ENCODE measurements at places on chromosomes 12 and 14.

- no peak for DNase-seq
These were observed 264.0 kb upstream of the PRICKLE1 start for GRCh38 chr12:42853370-42854140.

GRCh38 chr14:36975834-36976233, 196.6 kb downstream of the SLC25A21 start:
- peak; percentile 37 for DNase-seq

- DNase-seq = no peak
These were observed 1.1 kb downstream of the AJUBA start for GRCh38 chr14:22981090-22981875.

- DNase-seq = no peak
These were observed 108.3 kb upstream of the FUT8 start for GRCh38 chr14:65304239-65304638.

DNA sequence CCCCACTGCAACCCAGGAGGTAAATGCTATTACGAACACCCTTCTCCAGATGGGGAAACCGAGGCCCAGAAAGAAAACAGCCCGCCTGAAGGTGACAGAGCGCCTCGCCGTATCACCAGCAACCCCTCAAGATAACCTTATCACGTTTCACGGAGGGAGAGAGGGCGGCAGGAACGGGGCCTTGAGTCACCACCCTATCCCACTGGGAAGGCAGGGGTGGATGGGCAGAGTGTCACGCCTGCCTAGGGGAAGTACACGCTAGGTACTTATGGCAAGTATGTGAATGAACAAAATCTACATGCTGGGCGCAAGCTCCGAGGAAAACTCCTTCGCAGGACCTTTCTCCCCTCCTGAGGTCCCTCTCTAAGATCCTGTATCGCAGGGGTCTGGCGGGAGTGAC, 17.8 kb downstream of the NCOR2 start:
- no peak for DNase-seq

GRCh38 chr12:122423258-122424165, 1.0 kb upstream of the CLIP1 start:
- peak; percentile 63 for DNase-seq

- no peak for DNase-seq
These were observed 236.2 kb downstream of the EGLN3 start for GRCh38 chr14:33714527-33715226.

DNA sequence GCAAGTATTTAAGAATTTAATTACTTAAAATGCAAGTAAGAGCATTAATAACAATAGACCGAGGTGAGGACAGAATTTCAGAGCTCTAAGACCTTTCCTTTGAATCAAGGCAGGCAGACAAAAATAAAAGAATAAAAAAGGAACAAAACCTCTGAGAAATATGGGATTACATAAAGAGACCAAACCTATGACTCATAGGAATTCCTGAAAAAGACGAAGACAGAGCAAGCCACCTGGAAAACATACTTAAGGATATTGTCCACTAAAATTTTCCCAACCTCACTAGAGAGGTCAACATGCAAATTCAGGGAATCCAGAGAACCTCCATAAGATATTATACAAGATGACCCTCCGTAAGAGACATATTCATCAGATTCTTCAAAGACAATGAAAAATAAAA, 325.1 kb downstream of the AEBP2 start:
- no peak for DNase-seq

DNA sequence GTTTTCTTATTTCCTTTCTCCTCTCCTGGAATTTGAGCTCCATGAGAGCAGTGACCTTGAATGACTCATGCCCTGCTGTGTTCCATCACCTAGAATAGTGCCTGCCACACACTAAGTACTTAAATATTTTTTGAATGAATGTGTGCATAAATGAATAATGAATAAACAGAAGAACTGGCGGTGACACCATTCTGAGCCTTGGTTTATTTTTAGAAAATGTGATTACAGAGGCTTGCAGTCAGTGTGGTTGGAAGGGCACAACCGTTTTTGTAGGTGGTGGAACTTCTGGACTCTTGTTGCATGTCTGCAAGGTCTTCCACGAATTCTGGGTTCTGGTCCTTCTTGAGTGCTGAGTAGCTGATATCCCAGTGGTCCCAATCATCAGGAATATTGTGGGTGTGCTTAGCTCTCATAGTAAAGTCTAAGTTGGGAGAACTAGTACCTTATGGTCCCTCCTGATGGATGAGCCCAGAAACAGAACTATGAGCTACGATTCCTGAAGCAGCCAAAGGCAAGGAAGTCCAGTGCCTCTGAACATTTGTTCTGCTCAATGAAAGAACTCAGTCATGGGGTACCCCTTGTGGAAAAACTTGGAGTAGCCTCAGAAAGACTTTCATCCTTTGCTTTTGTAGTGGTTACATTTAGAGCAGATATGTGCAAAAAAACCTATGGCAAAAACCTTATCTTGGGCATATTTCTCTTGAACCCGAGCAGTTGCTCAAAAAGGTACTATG, 28.8 kb upstream of the BHLHE41 start:
- DNase-seq = no peak

GRCh38 chr12:76698316-76698715, 65.6 kb upstream of the ZDHHC17 start:
- no peak for DNase-seq

DNA sequence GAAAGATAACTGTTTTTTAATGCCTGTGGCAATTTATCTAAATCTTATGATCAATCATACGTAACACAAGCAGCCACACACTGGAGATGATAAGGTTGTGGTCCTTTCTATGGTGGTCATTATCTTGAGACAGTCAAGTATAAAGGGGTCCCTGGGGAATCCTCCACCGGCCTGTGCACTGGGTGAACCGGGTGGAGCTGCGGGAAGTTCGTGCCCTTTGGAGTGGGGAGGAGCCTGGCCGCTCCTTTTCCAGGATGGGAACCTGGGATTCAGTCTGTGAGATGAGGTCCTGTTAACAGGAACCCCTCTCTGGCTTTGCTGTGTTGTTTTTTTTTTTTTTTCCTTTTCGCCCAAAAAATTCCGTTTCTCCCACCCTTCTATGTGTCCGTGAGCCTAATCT, 167.5 kb upstream of the RPL10L start:
- DNase-seq = no peak

Data from NCI-H2227 treated with DMSO at 0.1 percent for 48 hours (cell line).